ENCODE measurements at places on chromosomes 13 and 19.

DNA sequence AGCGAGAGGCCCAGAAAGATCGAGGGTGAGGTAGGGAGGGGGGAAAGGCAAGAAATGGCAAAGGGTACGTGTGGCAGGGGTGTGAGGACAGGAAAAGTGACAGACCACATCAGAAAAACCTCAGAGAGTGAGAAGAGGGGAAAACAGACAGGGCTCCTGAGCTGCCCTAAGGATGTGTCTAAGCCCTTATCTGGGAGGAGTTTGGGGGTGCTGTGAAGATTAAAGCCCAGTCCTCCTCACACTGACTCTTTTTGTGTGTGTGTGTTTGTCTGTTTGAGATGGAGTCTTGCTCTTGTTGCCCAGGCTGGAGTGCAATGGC is 703 bp upstream of the PTH2 start:
- DNase-seq, result no peak

GRCh38 chr13:102620516-102620915 is 23.7 kb downstream of the TPP2 start:
- DNase-seq, result peak; percentile 38

- no peak for DNase-seq
Measured at GRCh38 chr19:29515233-29515619, 10.6 kb upstream of the VSTM2B start.

DNA sequence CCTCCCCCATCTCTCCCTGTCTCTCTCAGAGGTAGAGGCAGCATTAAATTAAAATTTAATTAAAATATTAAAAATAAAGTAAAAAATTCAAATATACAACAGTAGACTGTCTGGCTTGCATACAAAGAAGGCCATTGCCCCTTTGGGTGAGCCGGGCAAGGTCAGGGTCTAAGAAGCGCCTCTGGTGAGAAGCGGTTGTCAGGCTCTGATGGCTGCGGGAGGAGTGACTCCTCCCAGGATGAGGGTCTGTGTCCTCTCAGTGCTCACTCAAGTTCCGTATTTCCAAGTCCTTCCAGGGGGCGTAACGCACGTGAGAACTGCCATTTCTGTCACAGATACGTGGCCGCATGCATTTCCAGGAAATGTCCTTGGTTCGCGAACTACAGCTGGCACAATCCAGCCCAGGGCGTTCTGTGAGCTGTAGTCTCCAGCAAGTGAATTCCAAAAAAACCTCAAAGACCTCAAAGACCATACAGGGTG is 737 bp upstream of the ZNF181 start:
- DNase-seq, result no peak

GRCh38 chr19:22627526-22627925 is 6.6 kb upstream of the ZNF492 start:
- no peak for DNase-seq

DNA sequence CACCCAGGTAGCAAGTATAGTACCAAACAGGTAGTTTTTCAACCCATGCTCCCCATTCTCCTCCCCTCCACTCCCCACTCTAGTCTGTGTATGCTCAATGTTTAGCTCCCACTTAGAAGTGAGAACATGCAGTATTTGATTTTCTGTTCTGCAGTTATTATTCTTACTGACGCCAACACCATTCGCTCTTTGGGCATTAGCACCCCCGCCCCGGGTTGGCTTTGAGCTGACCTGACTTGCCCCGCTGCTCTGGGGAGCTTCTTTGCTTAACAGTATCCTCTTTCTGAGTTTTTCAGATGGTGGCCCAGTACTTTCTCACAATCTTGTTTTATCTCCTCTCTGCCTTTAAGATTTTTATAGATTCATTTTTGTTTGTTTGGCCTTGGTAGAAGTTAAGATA is 138.7 kb downstream of the CRYL1 start:
- no peak for DNase-seq

DNA sequence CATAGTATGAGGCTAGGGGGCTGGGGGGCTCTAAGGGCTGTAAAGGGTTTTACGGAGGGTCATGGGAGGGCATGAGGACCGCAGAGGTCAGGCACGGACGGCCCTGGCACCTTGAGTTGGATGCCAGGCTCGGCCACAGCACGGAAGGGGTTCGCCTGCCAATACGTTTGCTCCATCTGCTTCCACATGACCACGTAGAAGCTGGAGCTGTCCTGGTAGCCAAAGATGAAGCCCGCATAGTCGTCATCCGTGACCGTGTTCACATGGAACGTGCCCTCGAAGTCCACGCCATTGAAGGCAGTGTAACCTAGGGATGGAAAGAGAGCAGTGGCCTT is 6.4 kb downstream of the COMP start:
- DNase-seq, result no peak

DNA sequence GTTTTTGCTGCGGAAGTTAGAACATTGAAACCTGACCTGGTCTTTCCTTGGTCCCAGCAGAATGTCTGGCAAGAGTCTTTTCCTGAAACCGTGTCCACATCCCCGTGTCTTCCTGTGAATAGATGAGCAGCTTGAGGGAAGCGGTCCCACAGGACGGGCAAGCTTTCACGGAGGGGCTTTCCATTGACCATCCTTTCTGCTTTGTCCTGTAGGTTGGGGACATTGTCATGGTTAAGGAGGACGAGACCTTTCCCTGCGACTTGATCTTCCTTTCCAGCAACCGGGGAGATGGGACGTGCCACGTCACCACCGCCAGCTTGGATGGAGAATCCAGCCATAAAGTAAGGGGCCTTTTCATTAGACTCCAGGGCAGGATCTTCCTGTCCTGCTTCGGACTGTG is 126.0 kb downstream of the ATP11A start:
- DNase-seq, result no peak

GRCh38 chr13:52615812-52616211 is 26.4 kb upstream of the HNRNPA1L2 start:
- no peak for DNase-seq

DNA sequence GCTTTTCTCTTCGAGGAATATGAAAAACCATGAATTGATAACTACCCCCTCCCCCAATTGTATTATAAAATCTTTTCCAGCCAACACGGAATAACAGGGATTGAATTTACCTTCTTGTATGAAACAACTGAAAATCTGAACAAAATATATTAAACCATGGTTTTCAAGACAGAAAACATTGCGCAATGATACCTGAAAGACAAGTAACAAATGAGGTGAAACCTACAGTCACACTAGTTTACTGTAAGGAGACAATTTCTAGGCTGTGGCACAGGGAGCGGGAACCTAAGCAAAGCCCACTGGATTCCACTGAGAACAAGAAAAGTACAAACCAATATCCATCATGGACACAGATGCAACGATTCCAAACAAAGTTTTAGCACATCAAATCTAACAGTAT is 53.4 kb downstream of the ZNF283 start:
- DNase-seq, result no peak

GRCh38 chr19:53254411-53255341 is at the start of gene ZNF677:
ZNF677 (minus strand) TSS chr19:53254873; CDS start chr19:53251550, 3,323 bp downstream.
- DNase-seq, result peak; percentile 93

GRCh38 chr19:42115219-42115618 is 17.0 kb downstream of the POU2F2 start:
- no peak for DNase-seq

DNA sequence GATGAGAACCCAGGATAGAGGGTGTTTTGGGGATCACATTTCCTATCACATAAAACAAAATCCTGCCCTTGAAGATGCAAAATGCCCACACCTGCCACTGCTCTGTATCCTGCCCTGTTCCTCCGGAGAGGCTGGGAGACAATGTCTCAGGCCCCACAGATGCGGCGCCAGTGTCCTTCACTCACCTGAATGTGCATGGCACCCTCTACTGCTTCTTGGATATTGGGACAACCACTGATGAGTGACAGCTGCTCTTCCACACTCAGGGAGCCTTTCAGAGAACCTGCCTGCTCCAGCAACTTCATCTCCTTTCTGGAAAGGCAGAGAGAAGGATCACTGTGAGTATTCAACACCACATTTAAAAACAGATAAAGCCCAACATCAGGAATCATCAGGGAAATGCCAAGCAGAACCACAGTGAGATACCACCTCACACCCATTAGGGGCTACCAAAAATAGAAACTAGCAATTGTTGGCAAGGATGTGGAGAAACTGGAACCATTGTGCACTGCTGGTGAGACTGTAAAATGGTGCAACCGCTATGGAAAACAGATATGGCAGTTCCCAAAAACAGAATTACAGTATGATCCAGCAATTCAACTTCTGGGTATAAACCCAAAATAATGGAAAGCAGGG is 36.4 kb downstream of the CRYL1 start:
- DNase-seq, result no peak

DNA sequence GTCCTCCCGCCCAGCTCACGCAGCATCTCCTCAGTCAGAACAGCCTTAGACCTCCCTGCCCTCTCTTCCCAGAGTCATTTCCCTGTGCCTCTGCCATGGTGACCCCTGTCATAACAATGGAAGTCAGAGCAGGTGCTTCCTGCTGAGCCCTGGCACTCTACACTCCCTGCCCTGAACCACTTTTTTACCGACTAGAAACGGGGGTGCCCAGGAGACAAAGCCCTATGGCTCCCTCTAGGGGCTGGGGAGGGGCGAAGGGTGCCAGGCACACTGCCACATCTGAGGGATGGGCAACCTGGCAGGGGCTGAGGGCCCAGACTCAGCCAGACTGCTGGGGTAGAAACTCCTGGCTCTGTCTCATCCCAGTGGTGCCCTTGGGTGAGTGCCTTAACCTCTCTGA is 16.4 kb downstream of the ZNF574 start:
- DNase-seq, result peak; percentile 88

- DNase-seq, result no peak
Measured at GRCh38 chr19:2191456-2192310, 27.9 kb downstream of the DOT1L start.

DNA sequence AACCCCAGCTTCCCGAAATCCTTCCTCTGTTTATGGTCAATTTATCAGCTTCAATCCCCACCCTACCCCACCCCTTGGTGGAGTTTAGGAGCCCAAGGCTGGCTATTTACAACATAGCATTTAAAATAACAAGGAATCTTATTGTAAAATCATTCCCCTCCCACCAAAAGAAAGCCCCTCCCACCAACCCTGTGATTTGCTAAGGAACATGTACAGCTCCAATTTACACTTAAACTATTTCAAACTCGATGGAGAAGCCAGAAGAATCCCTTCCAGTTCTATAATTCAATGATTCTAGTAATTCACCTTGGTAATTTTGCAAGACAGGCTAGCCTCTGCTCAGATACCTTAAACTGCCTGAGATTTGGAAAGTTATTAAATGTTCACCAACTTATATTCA is 3.0 kb downstream of the LATS2 start:
- no peak for DNase-seq

DNA sequence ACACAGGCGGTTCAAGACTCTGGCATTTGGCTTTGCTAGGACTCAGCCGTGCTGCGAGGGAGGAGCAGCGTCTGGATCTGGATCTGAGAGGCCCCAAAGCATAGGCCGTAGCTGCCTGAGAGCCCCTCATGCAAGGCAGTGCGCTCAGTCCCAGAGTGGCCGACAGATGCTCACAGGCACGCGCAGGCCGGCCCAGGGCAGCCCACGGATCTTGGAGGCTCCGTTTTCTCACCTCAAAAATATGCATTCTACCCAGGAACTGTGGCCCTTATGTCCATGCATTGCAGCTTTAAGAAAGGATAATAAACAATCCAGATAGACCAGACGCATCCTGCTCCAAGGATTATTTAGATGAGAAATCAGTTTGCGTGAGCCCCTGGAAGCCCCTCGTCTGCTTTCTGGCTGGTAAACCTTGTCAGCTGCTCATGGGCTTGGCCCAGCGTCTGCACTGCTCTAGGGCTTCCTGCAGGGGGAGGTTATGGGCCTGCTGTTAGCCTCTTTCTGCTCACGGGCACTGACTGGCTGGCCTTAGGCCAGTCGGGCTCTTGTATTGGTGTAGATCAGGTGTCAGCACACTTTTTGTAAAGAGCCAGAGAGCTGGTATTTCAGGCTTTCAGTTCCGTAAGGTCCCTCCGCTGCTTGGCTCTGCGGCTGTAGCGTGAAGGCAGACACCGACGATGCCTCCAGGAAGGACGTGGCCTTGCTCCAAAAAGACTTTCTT is 24.2 kb downstream of the TEX29 start:
- no peak for DNase-seq

DNA sequence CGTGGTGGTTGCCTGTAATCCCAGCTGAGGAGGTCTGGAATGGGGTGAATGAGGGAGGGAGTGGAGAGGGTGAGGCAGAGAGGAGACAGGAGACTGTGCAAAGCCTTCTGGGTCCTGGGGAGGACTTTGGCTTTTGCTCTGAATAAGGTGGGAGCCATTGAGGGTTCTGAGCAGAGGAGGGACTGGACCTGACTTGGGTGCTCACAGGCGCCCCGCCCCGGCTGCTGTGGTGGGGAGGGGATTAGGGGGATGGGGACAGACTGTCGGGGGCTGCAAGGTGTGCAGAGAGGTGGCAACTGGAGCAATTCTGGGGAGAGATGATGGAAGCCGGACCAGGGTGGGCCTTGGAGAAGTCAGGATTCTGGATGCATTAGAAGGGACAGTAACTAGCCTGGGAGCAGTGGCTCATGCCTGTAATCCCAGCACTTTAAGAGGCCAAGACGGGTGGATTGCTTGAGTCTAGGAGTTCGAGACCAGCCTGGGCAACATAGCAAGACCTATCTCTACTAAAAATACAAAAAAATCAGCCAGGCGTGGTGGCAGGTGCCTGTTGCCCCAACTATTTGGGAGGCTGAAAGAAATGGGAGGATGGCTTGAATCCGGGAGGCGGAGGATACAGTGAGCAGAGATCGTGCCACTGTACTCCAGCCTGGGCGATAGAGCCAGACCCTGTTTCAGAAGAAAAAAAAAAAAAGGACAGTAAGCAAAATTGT is 16.1 kb upstream of the NANOS3 start:
- DNase-seq, result no peak

- no peak for DNase-seq
Measured at GRCh38 chr13:72590091-72590740, 137.2 kb downstream of the MZT1 start.

DNA sequence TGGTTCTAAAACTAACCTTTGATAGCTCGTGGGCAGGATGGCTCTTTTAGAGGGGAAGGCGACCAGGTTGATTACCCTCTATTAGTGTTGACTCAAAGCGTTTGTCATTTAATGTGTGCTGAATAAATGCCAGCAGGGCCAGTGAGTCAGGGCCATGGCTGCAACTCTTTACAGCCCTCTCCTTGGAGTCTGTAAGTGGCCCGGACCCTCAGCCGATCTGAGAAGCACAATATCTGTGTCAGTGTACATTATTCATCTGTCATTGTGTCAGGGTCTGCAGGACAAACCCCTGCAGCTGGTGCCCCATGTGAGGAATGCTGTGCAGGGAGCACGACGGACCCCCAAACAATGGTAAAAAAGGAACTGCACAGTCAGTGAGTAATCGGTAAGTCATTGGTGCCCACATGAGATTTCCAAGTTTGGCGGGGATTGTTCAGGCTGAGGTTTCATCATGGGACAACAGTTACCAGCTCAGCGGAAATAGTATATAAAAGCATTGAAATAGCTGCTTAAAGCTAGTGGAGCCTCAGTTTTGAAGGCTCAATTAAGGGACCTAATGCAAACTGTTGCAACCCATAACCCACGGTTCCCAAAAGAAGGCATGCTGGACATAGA is 139.1 kb downstream of the ZNF675 start:
- no peak for DNase-seq

- no peak for DNase-seq
Measured at GRCh38 chr13:112938680-112939079, 30.3 kb upstream of the MCF2L start.

Data from D341Med (cell line).